Activated T-cell treated with anti-CD3 and anti-CD28 coated beads, Interleukin-2, amount 50 U/mL, for 72 hours (primary cell): ENCODE measurements at places on chromosomes 1 and 21. TPM values are rescaled to one million over a fixed set of nuclear protein-coding genes. Genes with fewer than 3 reads are reported as not detected.

The RASSF5 gene
- total RNA-seq: 227 TPM

The RGS18 gene
- total RNA-seq: 0.12 TPM

The DOP1B gene
- total RNA-seq: 18.6 TPM

The TSPAN2 gene
- total RNA-seq: 4.3 TPM

The RGS13 gene
- not detected for total RNA-seq

The NECTIN4 gene
- total RNA-seq: not detected

The LCE4A gene
- not detected for total RNA-seq

The C1orf185 gene
- not detected for total RNA-seq

The C1QB gene
- not detected for total RNA-seq

The CFAP107 gene
- total RNA-seq: not detected

The GBP4 gene
- 60.6 TPM for total RNA-seq

The FLAD1 gene
- 45.5 TPM for total RNA-seq

- H3K4me1 ChIP-seq: peaks cover 77% of the 10 kb centered on the region
- H3K36me3 ChIP-seq: no peaks in the 10 kb centered on the region
- DNase-seq: no peak
These were observed 24.1 kb upstream of the ABCG1 start for GRCh38 chr21:42194863-42195262.

- no peak overlapping the region for H3K27ac ChIP-seq
- peaks cover 49% of the 10 kb centered on the region for H3K4me1 ChIP-seq
- H3K4me3 ChIP-seq: peak overlapping the region; percentile 79
- peaks cover 2% of the 10 kb centered on the region for H3K36me3 ChIP-seq
- H3K27me3 ChIP-seq: peaks cover 75% of the 10 kb centered on the region
- peak; percentile 25 for DNase-seq
These were observed 2.0 kb downstream of the ADAMTS1 start for GRCh38 chr21:26842974-26843932.

DNA sequence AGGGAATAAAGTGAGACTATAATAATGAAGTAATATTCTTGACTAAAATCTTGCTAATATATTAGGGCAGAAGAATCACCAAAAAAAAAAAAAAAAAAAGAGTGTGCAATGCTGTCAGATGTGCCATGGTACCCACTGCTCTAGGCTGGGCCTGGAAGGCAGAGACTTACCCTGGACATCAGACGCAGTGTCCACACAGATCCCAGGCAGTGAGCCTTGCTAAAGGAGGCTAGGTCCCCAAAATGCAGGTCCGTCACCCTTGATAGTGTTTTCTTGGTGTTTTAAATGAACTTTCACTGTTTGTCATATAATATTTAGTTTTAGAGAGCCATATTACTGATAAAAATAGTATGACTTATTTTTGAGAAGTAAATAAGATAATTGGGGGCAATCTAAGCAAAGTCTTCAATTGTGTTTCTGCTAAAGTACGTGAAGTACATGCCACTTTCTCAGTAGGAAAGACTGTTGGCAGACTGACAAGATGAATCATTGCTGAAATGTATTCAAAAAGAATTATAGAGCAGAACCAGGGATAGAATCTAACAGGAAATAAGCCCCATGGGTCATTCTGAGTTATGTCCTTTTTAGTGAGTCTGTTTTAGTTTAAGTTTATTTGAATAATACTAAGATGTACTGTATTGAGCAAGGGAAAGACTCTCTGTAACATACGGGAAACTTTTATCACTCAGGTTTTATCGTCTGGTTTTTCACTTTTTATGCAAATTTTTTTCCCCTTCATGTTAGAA lies 74.6 kb upstream of the PDC start:
- H3K4me3 ChIP-seq: no peak overlapping the region
- no peak for DNase-seq
- H3K27ac ChIP-seq: no peak overlapping the region
- H3K27me3 ChIP-seq: no peaks in the 10 kb centered on the region
- H3K36me3 ChIP-seq: peaks cover 4% of the 10 kb centered on the region
- H3K4me1 ChIP-seq: no peaks in the 10 kb centered on the region

DNA sequence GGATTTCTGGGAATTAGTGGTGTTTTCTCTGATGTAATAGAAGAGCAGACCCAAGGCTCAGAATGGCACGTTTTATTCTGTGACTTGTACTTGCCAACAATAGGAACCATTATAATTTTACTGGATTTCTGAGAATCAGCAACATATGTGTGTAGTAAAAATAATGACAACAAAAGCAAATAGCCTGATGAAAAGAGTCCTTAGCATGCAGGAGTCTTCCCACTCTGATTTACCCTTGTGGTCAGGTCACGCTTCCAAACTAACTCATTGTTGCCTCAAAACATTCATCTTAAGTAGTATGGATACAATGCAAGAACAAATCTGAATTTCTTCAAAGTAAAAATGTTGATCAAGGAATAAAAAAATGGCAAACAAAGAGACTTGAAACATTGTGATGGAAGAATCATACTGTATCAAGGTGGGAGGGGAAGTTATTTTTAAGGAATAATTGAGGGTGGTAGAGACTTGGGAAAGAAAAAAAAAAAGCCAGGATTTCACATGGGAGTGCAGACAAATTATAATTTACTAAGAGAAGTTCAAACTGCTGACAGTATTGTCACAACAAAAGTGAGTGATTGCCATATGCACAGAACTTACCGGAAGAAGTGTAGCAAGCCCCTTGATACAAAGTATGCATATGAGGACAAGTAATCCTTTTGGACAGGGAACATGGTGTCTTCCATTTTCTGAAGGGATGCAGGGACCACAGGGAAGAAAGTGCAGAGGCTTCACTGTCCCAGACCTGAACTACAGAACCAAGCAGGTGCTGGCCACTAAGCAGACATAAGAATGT lies 31.2 kb upstream of the RGL1 start:
- H3K27me3 ChIP-seq: no peaks in the 10 kb centered on the region
- no peaks in the 10 kb centered on the region for H3K4me1 ChIP-seq
- no peak for DNase-seq
- no peak overlapping the region for H3K4me3 ChIP-seq
- H3K36me3 ChIP-seq: peaks cover 31% of the 10 kb centered on the region
- no peak overlapping the region for H3K27ac ChIP-seq

DNA sequence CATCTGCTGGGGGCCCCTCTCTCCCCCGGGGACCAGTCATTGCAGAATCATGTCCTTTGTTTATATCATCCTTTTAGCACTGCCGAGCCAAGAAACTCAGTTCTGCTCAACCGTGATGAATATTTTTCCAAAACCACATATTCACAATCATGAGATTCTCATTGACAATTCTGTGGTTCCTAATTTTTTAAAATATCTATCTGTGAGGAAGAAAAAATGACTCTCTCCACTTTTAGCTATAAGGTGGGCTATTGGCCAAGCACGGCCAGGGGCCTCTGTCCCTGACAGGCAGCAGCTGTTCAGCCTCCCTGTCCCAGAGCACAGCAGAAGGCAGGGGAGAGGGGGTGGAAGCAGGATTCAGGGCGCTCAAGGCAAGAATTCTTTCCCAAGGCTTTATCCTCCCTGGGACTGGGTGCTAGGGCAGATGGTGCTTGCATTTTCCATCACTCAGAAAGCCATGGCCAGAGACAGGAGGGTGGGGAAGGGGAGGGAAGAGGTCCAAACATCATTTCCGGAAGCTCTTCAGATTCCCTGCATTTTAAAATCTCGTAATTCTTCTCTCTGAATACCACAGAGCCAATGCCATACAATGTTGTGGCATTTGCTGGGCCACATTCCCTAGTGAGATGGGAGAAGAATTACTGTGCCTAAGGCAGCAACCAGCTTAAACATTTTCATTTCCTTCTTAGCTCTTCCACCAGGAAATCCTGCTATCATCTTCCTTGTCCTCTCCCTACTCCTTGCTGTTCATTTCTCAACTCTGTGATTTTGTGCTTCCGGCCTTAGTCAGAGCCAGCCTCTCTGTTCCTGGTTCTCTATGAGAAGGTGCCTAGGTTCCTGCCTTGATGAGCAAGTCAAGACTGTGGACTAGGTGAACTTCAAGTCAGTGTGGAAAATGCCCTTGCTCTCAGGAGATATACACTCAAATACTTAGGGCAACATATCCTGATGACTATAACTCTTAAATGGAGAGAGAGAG lies 60.3 kb downstream of the KCNJ6 start:
- no peak for DNase-seq
- no peaks in the 10 kb centered on the region for H3K4me1 ChIP-seq

DNA sequence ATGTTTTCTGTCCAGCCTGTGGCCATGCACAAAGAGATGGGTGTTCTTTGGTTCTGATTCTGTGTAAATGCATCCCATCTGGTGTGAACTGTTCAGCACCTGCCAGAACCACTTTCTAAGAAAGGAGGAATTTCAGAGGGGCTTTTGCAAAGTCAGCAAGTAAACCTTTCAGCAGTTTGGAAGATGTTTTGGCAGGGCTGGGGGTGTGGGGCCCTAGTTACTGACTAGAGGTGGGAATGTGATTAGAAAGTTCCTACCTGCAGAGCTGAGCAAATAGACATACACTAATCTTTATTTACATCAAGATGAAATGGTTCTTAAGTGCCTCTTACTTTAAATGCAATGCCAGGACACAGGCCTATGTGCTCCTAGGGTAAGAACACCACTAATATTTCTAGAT lies 378.1 kb upstream of the USP24 start:
- H3K27me3 ChIP-seq: peaks cover 13% of the 10 kb centered on the region
- H3K36me3 ChIP-seq: no peaks in the 10 kb centered on the region
- no peak overlapping the region for H3K27ac ChIP-seq
- DNase-seq: no peak
- H3K4me3 ChIP-seq: no peak overlapping the region

- no peaks in the 10 kb centered on the region for H3K36me3 ChIP-seq
- H3K4me1 ChIP-seq: no peaks in the 10 kb centered on the region
- H3K27me3 ChIP-seq: no peaks in the 10 kb centered on the region
These were observed 26.2 kb downstream of the EXTL2 start for GRCh38 chr1:100868364-100868995.

- DNase-seq: no peak
- no peaks in the 10 kb centered on the region for H3K36me3 ChIP-seq
- H3K4me3 ChIP-seq: no peak overlapping the region
- H3K4me1 ChIP-seq: no peaks in the 10 kb centered on the region
- H3K27me3 ChIP-seq: no peaks in the 10 kb centered on the region
These were observed 145.3 kb upstream of the ADAMTS5 start for GRCh38 chr21:27112186-27112585.

GRCh38 chr1:162564762-162565218 lies 3.3 kb downstream of the UAP1 start:
- H3K27ac ChIP-seq: peak overlapping the region; percentile 35
- H3K4me1 ChIP-seq: peaks cover 54% of the 10 kb centered on the region
- DNase-seq: no peak

DNA sequence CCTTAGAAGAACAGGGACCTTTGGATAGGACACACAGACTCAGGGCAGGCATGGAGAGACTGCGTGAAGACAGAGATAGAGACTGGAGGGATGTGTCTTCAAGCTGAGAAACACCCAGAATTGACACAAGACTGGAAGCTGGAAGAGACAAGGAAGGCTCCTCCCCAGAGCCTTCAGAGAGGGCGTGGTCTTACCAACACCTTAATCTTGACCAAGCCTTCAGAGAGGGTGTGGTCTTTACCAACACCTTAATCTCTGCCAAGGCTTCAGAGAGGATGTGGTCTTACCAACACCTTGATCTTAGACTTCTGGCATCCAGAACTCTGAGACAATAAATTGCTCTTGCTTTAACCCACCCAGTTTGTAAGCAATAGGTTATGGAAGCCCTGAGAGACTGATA lies 481.4 kb upstream of the VAMP3 start:
- H3K27ac ChIP-seq: no peak overlapping the region
- peaks cover 8% of the 10 kb centered on the region for H3K27me3 ChIP-seq
- H3K36me3 ChIP-seq: no peaks in the 10 kb centered on the region
- DNase-seq: no peak
- H3K4me1 ChIP-seq: no peaks in the 10 kb centered on the region

- no peaks in the 10 kb centered on the region for H3K27me3 ChIP-seq
- H3K36me3 ChIP-seq: peaks cover 18% of the 10 kb centered on the region
- peak overlapping the region; percentile 88 for H3K4me3 ChIP-seq
- DNase-seq: peak; percentile 51
- H3K27ac ChIP-seq: peak overlapping the region; percentile 97
These were observed 686 bp downstream of the ARF1 start for GRCh38 chr1:228082918-228083870.

GRCh38 chr1:54464477-54465146 lies 58.4 kb upstream of the SSBP3 start:
- no peak for DNase-seq
- no peaks in the 10 kb centered on the region for H3K27me3 ChIP-seq
- H3K27ac ChIP-seq: peak overlapping the region; percentile 13
- no peaks in the 10 kb centered on the region for H3K36me3 ChIP-seq

DNA sequence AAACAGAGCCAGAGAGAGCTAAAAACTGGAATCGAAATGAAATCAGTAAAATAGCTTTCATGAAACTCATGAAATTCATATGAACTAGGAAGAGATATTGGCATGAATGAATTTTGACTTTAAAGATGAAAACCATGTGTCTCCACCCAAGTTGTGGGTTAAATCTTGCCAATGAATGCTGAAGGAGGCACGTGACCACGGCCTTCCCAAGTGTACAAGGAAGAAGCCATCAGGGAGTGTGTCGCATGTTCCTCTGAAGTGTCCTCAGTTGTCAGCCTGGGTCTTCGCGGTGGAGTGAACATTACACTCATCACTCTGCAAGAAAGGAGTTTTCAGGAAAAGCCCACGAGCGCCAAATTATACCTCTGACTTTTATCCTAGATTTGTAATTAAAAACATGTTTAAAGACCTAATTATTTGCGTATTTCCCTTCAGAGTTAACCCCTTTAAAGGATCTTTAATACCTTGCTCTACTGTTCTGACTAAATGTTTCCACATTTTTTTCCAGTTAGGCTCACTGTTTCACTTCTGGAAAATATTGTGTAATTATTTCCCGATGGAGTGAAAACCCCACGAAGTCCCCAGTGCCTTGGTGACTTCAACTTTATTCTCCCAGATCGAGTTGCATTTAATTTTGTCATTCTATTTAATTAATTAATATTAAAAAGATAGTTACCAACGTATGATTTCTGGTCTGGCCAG lies 118.3 kb downstream of the DHRS3 start:
- DNase-seq: no peak
- H3K27ac ChIP-seq: no peak overlapping the region
- no peaks in the 10 kb centered on the region for H3K27me3 ChIP-seq
- H3K4me3 ChIP-seq: no peak overlapping the region
- H3K4me1 ChIP-seq: peaks cover 46% of the 10 kb centered on the region
